ENCODE measurements at places on chromosomes 1 and 21. TPM values are rescaled to one million over a fixed set of nuclear protein-coding genes. Genes with fewer than 3 reads are reported as not detected.

DNA sequence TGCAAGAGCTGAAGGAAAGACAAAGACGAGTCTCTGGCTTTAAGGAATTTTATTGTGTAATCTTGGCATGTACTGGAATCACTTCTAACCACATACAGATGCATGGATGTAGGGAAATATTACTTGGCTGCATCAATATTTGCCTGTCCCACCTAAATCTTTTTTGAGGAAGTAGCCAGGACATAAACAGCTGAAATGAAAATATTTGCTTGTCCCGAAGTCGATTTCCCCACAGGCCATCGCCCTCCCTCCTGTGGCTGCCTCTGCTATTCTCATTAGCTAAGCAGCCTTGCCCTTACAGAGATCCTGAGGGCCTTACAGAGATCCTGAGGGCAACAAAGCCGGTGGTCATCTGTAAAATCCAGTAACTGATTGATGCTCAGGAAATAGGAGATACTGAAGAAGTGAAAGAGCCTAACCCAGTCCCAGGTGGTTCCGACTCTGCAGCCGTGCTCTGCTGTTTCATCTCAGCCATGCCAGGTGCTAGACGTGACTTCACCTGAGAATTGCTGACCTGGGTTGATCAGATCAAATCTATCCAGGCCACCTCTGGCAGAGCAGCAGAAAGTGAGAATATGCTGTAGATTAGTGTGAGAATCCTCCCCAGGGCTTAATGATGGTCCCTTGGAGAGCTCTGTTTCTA is 25.5 kb downstream of the MAN1C1 start:
- DNase-seq: peak; percentile 85

DNA sequence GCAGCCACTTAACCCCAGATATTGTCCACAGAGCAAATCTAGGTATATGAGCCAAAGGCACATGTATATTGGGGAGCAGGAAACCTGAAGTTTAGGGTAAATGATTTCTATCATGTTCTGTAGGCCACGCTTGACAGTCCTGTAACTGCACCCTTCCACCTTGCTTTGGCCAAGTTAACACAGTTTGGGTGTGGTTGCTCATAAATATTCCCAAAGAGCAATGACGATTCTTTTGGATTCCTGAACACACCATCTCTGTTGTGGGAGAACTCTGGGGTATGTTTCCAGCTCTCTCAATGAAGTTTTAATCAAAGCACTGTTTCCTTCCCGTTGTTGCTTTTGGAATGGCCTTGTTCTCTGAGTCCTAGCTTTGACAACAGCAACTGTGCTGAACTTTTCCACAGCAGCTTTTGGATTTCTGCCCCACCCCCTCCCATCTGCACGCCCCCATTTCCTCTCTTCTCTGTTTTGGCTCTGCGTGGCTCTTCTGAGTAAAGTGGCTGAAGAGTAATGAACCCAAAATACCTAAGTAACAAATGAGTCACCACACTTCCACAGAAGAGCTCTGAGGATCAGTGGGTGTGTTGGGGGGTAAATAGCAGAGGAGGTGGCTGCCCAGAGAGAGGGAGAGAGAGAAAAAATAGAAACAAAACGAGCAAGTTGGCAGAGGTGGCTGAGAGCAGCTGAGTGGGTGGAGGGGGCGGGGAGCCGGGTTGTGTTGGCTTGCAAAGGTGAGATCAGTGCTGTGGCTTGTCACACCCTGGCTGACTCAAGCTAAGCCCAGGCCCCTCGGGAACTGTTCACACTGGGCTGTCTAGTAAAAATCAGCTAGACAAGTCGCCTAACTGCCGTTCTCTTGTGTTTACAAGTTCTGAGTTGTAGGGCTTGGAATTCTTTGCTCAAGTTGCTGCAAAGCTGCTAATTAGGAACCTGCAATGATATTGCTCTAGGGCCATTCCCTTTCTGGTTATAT is 26.9 kb upstream of the RAP1A start:
- DNase-seq: peak; percentile 88

GRCh38 chr1:210801501-210801900 is 332.4 kb downstream of the KCNH1 start:
- DNase-seq: no peak

- DNase-seq: peak; percentile 58
Observed at GRCh38 chr1:178057912-178058534, 35.9 kb upstream of the RASAL2 start.

CD5L gene
- not detected for total RNA-seq

PDIK1L gene
- 7.1 TPM for total RNA-seq

DNA sequence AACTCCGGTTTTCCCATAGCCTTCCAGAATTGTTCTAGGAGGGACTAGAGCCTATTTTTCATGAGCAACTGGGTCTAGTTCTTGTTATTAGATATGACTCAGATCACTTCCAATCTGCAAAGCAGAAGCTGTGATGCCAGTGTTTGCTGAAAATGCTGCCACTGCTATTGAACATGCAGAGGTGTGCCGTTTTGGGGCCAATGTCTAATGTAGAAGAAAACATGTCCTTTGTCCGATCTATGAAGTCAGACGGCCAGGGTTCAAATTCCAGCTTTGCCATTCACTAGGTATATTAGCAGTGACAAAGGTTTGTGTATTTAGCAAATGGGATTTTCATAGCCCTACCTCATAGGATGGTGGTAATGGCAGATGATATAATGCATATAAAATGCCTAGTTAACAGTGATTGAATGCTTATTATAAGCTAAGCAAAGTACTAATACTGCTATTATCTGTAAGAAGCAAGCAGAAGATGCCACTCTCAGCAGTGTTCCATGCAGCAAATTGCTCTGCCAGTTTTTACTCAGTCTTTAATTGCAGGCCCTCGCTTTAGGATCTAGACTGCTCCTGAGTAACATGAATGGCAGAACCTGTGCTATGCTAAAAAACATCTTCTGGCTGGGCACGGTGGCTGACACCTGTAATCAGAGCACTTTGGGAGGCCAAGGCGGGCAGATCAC is 40.1 kb upstream of the CXADR start:
- DNase-seq: no peak

DNA sequence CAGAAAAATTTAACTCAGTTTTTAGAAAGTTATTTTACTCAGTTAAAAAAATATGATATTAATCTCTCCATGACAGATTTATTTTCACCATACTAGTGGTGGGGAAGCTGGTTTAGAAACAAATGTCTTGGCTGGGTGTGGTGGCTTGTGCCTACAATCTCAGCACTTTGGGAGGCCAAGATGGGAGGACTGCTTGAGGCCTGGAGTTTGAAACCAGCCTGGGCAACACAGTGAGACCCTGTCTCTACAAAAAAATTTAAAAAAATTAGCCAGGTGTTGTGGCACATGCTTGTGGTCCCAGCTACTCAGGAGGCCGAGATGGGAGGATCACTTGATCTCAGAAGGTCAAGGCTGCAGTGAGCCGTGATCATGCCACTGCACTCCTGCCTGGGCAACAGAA is 17.3 kb downstream of the TAF5L start:
- DNase-seq: no peak

DNA sequence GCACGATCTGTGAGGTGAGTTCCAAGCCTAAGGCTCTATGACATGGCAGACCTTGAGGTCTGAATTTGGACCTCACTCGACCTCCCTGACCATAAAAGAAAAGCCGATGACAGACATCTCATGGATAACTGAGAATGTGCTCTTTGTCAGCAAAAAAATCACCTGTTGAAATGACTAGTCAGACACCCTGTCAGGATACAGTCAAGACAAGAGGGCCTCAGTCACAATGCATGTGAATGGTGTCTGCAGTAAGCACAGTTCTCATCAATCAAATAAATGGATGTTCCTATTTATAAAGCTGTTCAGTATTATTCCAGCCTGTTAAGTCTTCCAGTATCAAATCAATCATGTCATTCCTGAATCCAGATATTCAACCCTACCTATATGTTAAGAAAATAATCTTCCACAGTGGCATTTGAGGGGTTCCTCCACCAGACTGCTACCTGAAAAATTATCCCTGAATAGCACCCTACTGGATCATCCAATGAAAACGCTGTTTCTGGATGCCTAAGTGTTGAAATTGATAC is 28.6 kb upstream of the EXO1 start:
- no peak for DNase-seq

DNA sequence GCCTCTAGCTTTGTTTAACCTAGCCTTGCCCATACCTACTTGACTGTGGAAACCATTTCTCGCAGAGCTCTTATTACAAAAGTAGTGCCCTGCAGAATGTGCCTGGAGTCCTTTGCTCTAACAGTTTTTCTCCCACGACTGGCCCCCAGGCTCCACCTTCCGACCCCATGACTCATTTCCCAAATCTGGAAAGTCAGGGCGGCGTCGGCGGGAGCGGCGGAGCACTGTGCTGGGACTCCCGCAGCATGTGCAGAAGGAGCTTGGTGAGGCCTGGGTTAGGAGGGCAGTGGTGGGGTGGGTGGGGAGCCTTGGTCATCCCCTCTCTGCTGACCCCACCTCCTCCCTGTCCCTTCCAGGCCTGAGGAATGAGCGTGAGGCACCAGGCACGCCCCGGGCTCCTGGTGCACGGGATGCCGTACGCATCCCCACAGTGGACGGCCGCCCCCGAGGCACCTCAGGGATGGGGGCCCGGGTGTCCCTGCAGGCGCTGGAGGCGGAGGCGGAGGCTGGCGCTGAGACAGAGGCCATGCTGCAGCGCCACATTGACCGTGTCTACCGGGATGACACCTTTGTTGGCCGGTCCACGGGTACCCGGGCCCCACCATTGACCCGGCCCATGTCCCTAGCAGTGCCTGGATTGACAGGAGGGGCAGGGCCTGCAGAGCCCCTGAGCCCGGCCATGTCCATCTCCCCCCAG is 47.5 kb downstream of the YARS1 start:
- no peak for DNase-seq

- DNase-seq: no peak
Observed at GRCh38 chr1:180519846-180520245, 17.5 kb upstream of the ACBD6 start.

C1QA gene
- not detected for total RNA-seq

GRCh38 chr1:6357243-6357936 is 36.2 kb downstream of the ACOT7 start:
- DNase-seq: peak; percentile 87

TDRD5 gene
- total RNA-seq: 0.29 TPM

KPRP gene
- total RNA-seq: not detected

S100A7A gene
- not detected for total RNA-seq

- DNase-seq: no peak
Observed at GRCh38 chr1:66431999-66432398, 102.0 kb upstream of the SGIP1 start.

- DNase-seq: no peak
Observed at GRCh38 chr1:213572912-213573647, 414.7 kb upstream of the PROX1 start.

AADACL3 gene
- 0.24 TPM for total RNA-seq

DMRTA2 gene
- 2.4 TPM for total RNA-seq

DNA sequence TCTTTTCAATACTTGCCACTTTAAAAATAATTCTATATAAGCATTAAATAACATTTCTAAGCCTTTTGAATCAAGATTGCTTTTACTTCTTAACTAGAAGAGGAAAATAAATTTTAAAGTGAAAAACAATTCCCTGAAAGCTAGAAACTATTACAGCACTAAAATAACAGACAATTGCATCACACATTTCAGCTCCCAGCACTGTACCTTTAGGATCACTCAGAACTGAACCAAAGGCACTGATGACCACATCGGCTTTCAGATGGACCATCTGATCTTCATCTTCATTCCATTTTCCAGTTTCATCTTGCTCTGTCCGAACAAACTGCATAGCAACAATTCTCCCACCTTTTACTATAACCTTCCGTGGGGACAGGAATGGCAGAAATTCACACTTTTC is 347.3 kb downstream of the DPYD start:
- no peak for DNase-seq

ADORA3 gene
- not detected for total RNA-seq

IL10 gene
- not detected for total RNA-seq

DNA sequence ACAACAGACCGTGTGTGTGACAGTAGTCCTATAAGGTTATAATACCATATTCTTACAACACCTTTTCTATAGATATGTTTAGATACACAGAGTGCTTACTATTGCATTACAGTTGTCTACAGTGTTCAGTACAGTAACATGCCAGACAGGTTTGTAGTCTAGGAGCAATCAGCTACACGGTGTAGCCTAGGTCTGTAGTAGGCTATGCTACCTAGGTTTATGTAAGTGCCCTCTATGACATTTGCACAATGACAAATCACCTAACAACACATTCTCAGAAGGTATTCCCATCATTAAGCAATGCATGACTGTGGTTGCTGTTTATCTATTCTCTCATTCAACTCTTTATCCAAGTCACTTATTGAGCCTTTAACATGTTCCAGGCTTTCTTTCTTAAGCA is 1.8 kb upstream of the WLS start:
- DNase-seq: no peak

- DNase-seq: no peak
Observed at GRCh38 chr21:41835711-41836154, 43.4 kb downstream of the PRDM15 start.

BEST4 gene
- 1.6 TPM for total RNA-seq

GRCh38 chr1:66381621-66382275 is 152.2 kb upstream of the SGIP1 start:
- no peak for DNase-seq

IL10RB gene
- 4.1 TPM for total RNA-seq

NID1 gene
- 17.6 TPM for total RNA-seq

- peak; percentile 70 for DNase-seq
Observed at GRCh38 chr1:2583871-2584351, 2.7 kb upstream of the PRXL2B start.

- DNase-seq: no peak
Observed at GRCh38 chr1:34851431-34852105, 8.0 kb downstream of the SMIM12 start.

DNA sequence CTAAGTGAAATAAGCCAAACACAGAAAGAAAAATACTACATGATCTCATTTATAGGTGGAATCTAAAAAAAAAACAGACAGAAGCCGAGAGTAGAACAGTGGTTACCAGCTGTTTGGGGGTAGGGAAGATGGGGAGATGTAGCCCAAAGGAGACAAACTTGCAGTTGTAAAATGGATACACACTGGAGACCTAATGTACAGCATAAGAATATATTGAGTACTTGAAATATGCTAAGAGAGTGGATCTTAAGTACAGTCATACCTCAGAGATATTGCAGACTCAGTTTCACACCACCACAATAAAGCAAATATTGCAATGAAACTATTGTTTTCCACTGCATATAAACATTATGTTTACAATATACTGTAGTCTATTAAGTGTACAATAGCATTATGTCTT is 316.7 kb downstream of the LRRC40 start:
- DNase-seq: no peak

GRCh38 chr1:204341380-204341779 is 18.3 kb downstream of the PLEKHA6 start:
- no peak for DNase-seq

TATDN3 gene
- 14.9 TPM for total RNA-seq

- DNase-seq: no peak
Observed at GRCh38 chr1:150514913-150515327, 632 bp upstream of the FALEC start.

GRCh38 chr1:201721082-201722049 is 107.6 kb upstream of the IPO9 start:
- DNase-seq: no peak

DNAH14 gene
- total RNA-seq: 46.3 TPM

RIT1 gene
- total RNA-seq: 43.5 TPM

SLC2A5 gene
- 0.36 TPM for total RNA-seq

DNA sequence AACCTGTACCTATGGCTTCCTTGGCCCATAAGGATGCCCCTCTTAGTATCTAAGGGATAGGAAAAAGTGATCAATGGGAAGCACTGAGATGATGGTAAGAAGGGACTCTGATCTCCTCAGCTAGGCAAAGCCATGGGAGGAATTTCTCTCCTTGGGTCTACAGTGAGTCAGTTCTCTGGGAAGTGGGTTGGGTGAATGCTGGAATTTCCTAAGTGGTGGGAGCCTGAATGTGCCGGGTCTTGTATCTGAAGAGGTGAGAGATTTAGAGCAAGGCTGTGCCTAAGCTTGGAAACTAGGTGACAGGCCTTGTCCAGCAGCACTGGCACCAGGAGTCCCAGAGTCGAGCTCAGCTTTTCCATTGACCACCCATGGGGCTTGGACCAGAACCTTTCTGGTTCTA is 96.3 kb upstream of the SLC2A1 start:
- DNase-seq: peak; percentile 64
